ENCODE measurements at places on chromosomes 13 and 19.

DNA sequence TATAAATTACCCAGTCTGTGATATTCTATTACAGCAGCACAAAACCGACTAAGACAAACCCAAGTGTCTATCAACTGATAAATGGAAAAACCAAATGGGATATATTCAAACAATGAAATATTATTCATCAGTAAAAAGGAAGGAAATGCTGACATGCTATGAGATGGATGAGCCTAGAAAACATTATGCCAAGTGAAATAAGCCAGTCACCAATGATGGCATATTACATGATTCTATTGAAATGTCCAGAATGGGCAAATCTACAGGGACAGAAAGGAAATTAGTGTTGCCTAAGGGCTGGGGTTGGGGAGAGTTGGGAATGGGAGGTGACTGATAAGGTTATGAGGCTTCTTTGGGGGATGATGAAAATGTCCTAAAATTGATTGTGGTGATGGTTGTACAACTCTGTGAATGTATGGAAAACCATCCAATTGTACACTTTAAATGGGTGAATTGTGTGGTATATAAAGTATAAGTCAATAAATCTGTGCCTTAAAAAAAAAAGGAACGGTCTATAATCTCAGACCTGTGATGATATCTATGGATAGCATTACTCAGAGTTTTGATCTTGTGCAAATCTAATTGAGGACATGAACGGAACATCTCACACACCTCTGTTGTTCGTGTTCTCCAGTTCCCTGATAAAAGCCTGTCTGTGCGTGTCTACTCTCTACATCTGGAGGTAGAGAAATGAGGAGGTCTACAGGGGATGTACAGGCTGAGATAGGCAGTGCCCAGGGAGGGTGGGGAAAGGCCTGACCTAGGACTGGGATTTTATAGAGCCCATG, 49.0 kb downstream of the TNFRSF19 start:
- DNase-seq, result no peak

DNA sequence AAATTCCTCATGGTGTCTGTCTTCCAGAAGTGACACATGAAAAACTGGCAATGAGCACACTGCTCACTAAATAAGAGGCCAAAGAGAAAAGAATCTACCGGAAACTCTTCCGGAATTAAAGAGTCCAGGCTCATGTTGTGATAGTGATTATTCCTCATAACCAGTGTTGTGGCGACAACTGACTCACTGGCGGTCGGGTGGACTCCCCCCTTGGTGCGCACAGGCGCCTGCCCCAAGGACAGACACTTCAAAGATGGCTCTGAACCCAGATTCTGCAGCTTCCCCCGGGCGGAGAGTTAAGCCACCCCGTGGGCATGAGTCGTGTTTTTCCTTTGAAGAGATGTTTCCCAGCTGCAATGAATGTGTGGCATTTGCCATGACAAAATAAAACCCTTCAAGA, 10.3 kb downstream of the IL17D start:
- no peak for DNase-seq

GRCh38 chr13:59360108-59360507, 803.6 kb downstream of the DIAPH3 start:
- no peak for DNase-seq

DNA sequence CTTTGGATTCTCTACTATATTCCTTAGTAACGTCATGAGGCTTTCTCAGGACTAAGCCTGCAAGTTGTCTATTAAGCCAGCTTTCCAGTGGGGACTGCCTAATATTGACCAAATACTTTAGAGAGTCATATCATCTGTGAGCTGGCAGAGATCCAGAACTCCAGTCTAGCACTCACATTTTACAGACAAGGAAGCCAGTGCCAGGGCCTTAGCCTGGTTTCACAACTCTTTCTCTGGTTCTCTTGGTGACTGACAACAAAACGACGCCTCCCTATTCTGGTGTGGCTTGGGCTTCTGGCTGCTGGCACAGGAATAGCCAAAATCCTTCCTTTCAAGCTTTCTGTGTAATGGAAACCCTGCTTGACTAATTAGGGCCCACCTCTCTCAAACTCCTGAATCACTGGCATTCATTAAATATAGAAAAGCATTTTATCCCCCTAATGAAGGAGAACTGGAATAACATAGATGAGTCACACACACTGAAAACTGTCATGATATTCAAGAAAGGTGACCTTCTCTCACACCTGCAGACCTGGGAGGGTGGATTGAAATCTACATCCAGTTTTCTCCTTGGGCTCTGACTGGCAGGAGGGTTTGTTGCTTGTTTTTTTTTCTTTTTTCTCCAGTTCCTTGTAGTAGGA, 75.2 kb upstream of the UBL3 start:
- no peak for DNase-seq

- DNase-seq, result no peak
These were observed 1.7 kb downstream of the DPY19L3 start for GRCh38 chr19:32407004-32407992.

DNA sequence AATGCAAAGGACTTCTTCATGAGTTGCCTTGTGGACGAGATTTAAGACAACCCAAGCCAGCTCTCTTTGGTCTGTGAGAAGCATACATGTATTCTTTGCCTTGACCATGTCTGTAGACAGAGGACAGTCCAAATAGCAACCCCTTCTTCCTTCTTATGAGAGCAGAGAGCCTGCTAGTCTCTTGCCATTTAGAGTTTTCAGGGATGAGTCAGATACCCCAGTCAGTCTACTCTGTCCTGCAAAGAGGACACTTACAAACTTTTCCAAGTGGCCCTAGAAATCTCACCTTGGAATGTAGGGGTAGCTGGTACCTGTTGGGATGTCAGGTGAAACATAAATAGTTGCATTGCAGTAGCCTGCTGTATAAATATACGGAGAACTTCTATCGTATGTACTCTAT, 36.7 kb downstream of the DNAJC3 start:
- DNase-seq, result no peak

DNA sequence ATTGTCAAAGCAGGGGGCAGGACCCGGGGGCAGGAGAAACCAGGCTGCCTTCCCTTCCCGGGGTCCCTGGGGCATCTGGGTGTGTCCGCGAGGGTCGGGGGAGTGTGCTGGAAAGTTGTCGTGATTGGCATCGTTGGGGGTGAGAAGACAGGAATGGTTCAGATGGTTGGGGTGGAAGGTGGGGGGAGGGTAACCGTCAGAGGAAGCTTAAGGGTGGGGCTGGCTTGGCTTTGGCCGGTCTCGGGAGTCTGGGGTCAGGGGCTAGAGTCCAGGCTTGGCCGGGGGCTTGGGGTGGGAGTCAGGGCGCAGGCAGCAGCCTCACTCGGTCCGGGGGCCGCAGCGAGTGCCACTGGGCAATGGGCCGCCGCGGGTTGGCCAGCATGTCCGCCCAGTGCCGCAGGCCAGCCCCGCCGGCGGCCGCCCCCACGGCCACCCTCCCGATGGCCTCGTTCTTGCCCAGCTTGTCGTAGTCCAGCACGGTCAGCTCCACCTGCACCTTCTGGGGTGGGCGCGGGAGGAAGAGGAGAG, 6.8 kb upstream of the DNAAF3 start:
- no peak for DNase-seq

DNA sequence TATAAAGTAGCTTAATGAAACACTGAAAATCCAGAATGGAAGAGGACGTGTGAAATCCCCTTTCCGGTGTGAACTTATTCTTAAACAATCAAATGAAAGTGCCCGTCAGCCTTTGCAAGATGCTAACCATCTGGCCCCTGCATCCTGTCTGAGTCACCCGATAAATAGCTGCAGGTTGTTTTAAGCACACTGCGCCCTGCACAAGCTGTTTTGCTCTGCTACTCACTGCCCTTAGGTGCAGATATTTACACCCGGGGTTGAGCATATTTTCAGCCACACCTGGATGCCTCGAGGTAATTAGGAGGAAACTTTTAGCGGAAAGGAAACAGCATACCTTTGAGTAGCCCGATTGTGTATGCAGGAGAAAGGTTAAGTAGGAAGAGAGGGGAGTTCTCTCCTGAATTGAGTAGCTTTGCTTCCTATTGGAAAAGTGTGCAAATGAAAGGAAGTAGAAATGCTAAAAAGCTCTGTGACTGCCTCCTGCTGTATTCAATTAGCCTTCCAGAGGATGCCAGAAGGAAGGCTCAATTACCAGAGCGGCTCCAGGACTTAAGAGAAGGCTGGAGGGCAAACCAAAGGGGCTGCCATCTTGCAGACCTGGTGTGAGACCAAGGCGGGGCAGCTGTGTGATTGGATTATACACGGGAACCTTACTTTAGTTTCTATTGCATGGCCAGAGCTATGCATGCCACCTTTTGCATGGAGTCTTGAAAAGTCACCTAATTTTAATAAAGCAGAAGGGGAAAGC, 42.5 kb downstream of the IRS2 start:
- DNase-seq, result no peak

GRCh38 chr13:33351319-33351718, 65.8 kb upstream of the STARD13 start:
- DNase-seq, result no peak

- peak; percentile 96 for DNase-seq
These were observed at the start of gene UCHL3 for GRCh38 chr13:75549262-75550158. UCHL3 (plus strand) TSS chr13:75549791; CDS start chr13:75549821, 30 bp downstream.

- no peak for DNase-seq
These were observed 17.0 kb upstream of the COX7A1 start for GRCh38 chr19:36169084-36169760.

- DNase-seq, result no peak
These were observed 38.8 kb downstream of the TDRD3 start for GRCh38 chr13:60435762-60436374.

DNA sequence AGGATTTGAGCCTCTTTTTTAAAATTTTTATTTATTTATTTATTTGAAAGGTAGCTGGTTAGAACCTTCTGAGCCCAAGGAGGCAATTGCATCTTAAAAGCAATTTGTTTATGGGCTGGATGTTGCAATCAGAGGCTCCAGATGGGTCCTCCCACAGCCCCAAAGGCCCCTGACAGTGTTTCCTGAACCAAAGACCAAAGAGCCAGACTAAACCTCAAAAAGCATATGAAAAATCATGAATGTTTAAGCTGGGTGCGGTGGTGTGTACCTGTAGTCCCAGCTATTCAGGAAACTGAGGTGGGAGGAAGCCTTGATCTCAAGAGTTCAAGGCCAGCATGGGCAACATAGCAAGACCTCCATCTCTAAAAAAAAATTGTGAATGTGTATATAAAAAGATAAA, 67.8 kb upstream of the RGCC start:
- no peak for DNase-seq

GRCh38 chr19:19438366-19439175, 33.1 kb downstream of the GATAD2A start:
- no peak for DNase-seq

DNA sequence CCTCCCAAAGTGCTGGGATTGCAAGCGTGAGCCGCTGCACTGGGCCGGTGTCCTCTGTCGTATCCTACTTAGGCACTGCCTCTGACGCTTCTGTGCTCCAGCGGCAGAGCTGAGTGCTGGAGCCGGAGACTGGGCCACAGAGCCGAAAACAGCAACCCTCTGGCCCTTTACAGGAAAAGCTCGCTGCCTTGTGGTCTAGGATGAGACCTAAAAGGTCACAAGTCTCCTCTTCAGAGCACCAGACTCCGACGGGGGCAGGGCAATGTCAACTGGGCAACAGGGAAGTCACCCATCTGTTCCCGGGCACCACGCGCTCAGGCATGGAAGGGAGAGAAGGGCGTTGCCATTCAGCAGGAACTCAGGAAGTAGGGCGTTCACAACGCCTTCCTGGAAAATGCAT, 91.7 kb downstream of the GADD45B start:
- no peak for DNase-seq

DNA sequence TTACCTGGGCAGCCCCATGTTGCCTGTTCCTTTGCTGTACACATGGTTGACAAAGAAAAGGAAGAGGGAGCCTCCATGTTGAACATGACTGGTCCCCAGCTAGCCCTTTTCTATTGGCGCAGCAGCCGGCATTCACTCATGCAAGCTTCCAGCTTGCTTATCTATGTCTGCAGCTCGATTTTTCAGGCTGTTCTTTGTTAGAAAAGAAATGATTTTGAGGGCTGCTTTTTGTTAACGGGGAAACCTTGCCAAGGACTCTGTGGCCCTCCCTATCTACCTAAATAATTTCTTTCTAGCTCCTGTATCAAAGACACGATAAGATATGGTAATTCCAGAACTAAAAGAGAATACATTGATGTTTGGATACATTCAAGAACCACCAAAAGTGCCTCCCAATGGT, 20.4 kb upstream of the ADGRE2 start:
- no peak for DNase-seq

DNA sequence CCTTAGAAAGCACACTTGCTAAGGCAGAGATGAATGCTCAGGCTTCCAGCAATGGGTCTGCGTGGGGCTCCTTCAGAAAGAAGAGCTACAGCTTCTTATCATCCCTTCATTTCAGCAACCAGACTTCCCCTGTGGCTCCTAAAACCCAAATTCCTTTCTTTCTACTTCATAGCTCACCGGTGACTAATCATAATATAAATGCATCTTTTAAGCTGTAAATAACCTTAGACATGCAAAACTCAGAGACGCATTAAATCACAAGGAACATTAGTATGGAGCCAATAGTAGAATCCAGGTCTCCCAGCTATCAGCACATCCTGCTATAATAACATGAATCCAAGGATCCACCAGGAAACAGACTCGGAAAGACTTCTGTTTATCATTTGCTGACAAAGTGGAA, 375.6 kb downstream of the COG6 start:
- no peak for DNase-seq

- DNase-seq, result peak; percentile 45
These were observed at the start of gene KCNK6 for GRCh38 chr19:38319421-38320258. KCNK6 (plus strand) TSS chr19:38319845; CDS start chr19:38319951, 106 bp downstream.
